ENCODE measurements at places on chromosomes 7 and 10.

DNA sequence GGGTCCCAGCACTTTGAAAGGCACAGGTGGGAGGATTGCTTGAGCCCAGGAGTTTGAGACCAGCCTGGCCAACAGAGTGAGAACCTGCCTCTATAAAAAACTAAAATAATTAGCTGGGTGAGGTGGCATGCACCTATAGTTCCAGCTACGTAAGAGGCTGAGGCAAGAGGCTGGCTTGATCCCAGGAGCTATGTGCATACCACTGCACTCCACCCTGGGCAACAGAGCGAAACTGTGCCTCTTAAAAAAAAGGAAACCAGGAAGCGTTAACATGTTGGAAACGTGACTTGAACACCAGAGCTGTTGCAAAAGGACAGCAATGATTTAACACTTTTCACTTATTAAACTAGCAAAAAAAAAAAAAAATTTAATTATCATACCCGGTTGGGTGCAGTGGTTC, 12.6 kb downstream of the BAZ1B start:
- no peak for DNase-seq

DNA sequence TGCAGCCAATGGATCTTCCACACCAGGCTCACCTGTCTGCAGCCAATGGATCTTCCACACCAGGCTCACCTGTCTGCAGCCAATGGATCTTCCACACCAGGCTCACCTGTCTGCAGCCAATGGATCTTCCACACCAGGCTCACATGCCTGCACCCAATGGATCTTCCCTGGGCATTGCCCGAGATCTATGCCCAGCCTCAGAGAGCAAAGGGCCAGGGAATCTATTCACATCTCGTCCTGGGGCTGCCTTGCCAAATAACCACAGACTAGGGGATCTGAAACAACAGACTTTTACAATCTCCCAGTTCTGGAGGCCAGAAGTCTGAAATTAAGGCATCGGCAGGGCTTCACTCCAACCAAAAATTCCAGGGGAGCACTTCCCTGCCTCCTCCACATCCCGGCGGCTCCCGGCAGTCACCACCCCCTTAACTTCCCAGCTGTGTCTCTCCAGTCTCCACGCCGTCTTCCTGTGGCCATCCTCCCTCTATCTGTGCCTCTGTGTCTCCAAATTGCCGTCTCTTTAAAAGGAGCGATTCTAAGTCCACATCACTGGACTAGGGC, 92.4 kb upstream of the PPP2R2D start:
- no peak for DNase-seq

DNA sequence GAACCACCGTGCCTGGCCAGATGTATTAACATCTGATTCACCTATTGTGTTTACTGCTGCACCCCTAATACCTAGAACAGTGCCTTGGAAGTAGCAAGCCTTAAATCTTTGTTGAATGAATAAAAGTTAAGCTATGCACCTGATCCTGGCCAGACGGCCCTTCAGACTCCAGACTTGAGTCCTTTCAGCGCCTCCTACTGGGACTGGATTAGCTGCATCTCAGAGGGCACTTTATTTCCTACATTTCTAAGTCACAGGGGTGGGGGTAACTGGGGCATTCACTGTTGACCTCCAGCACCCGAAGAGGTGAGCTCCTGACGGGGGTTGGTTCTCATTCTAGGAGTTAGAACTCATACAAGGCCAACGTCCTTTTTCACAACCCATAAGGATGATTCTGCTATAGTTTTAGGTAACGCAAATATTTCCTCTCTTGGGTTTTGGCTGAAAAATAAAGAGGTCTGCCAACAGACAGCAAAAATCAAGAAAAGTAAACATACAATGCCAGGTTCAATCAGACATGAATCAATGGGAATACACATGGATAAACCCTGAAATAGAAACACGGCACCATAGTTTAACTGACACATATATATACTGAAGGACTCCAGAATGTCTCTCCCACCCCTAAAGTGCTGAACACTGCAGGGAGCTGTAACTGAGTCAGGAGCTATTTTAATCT, 48.0 kb upstream of the DLG5 start:
- DNase-seq, result no peak

DNA sequence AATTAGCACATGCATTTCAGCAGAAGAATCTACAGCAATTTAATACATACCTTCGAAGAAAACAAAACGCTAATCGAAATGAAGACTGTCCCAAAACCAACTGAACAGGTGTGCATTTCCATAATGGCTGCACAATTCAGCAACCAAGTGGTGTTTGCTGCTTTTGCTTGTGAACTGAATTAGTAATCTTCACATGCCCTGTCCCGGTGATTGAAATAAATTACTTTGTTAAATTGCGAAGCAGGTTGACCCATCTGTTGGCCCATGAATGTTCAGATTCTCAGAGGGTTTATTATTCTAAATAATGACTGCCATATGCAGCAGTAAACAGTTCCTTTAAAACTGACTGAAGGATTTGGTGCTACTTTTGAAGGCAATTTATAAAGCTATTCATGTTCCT, 445.2 kb upstream of the NFE2L3 start:
- no peak for DNase-seq

GRCh38 chr7:78702770-78703169, 750.7 kb downstream of the MAGI2 start:
- DNase-seq, result no peak

DNA sequence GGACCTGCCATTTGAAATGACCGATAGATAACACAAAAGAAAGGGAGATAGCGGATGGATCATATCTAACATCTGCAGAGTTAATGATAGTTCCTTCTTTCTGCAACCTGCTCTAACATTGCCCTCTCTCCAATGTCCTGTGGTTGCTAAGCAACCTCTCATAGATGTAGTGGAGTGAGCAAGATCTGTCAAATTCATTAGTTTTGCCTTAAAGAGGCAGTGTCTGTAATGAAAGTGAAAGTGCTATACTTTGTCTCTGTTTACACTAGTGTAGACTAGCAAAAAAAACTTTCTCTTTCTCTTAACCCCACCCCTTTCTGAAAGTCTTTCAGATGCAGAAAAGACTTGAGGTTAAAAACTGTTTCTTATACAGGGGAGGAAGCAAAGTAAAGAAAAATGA, 1196.9 kb downstream of the SORCS3 start:
- DNase-seq, result no peak

GRCh38 chr7:123995617-123996326, 37.1 kb downstream of the TMEM229A start:
- DNase-seq, result no peak

GRCh38 chr10:17562614-17563013, 54.6 kb downstream of the HACD1 start:
- DNase-seq, result no peak

DNA sequence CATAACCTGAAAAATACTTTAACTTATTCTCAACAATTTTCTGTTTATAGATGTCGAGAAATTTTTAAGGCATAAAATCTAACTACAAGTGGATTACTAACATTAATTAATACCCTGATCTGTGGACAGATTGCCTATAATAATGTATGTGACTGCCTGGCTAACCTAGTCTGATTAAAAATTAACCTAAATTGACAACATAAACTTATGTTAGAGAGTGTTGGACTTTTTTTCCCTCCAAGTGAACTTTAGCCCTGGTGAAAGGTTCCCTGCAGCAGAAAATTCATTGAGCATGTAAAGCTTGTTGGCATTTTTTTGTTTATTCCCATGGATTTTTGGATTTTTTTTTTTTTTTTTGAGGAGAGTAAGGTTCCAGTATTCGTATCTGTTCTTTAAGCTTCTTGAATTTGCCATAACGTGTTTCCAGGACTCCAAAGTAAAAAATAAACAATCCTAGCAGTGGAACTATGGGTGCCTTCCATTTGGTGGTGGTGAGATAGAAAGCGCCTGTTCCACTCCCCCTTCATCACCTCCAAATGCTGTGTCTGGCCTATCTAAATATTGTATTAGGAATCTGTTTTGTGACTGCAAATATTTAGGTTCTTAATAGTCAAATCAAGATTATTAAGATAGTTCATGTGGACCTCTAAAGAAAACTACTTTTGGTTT, 36.1 kb downstream of the NET1 start:
- no peak for DNase-seq

DNA sequence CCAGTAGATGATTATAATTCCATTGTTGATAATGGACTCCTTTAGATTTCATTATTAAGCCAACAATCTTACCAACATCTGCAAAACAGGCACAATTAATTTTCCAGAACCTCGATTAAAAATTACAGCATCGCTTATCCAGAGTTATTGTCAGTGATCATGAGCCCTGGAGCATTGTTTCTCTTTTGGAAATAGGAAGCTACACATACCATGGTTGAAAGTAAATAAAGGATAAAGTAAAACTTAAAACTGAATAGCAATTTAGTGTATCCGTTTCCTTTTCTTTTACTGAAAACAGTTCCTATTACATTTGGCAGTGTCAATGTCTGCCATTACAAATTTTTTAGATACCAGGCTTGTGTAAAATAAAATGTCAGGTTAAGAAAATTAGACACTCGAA, 9.9 kb upstream of the HOXA2 start:
- no peak for DNase-seq

GRCh38 chr10:116713846-116714245, 28.5 kb downstream of the HSPA12A start:
- DNase-seq, result no peak

DNA sequence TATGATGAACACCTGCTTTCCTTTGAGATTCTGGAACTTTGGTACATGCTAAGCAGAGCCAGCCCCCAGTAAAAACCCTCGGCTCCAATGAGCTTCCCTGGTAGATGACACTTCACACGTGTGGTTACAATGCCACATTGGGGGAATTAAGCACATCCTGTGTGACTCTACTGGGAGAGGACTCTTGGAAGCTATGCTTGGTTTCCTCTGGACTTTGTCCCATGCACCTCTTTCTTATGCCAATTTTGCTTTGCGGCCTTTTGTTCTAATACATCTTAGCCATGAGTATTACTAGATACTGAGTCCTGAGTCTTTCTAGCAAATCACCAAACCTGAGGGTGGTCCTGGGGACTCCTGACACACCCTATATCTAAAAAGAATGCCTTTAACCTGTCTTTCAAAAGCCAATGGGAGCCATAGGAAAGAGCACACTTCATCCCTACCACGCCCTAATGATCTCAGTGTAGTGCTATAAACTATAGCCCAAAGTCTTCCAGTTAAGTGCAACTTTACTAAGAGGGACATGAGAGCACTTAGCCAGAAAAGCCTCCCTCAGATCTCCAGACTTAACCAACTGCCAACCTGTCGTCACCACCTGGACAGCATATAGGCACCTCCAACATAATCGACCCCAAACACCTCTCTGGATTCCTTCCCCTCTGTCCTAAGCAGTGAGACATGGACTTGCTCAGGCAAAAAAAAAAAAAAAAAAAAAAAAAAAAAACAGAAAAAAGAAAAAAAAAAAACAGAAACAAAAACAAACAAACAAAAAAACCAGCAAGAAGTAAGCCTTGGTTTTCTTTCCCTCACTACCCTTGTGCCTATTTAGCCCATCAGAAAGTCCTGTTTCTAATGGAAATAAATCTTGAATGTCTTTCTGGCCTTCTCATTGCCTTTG, 37.4 kb downstream of the CCDC6 start:
- DNase-seq, result no peak

DNA sequence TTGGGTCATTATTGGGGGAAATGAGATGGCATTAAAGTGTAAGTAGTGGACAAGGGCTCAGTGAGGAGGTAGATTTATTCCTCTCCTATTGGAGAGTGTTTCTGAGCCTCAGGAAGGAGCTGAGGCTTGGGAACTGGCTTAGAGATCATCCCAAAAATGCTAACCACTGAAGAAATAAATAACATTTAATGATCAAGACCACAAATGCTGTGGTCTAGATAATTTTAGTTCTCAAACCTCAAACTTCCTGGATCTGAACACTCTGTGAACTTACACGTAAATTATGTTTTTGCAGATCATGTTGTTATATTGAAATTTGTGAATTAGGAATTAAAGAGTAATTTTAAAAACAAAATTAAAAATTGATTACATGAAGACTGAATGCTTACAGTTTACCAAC, 27.3 kb downstream of the MDFIC start:
- no peak for DNase-seq

- DNase-seq, result no peak
Observed at GRCh38 chr10:60032723-60033122, 126.4 kb upstream of the CCDC6 start.

DNA sequence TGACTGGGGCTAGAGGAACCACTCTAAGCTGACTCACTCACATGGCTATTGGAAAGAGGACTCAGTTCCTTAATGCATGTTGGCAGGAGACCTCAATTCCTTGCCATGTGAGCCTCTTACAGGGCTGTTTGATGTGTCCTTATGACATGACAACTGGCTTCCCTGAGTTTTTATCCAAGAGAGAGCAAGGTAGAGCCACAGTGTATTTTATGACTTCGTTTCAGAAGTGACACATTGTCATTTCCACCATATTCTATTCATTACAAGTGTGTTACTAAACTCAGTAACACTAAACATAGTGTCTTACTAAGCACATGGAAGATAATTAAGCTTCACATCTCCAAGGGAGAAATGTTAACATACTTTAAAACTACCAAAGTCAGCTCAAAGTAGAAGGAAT, 98.2 kb downstream of the ZNF777 start:
- DNase-seq, result no peak

GRCh38 chr10:69742928-69743602, 58.6 kb upstream of the COL13A1 start:
- no peak for DNase-seq

GRCh38 chr7:69047151-69047754, 551.0 kb upstream of the AUTS2 start:
- no peak for DNase-seq

GRCh38 chr7:157634401-157635147, 297.8 kb downstream of the DNAJB6 start:
- DNase-seq, result no peak

GRCh38 chr7:137647905-137648565, 198.7 kb downstream of the DGKI start:
- no peak for DNase-seq

- no peak for DNase-seq
Observed at GRCh38 chr10:112382515-112383235, 8.8 kb downstream of the ACSL5 start.

DNA sequence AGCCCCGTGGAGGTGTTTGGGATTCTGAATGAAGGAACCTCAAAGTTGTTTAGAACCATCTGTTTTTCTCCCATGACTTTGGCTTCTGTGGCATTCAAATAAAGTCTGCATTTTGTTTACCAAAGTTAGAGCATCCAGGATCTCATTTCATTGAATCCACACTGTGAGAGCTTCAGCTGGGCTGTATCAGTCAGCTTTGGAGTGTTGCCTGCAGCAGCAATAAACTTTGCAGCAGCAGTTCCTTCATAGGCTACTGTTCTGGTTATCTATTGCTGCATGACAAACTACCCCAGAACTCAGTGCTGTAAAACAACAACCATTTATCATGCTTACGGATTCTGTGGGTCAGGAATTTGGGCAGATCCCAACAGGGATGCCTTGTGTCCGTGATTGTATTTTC, 1575.2 kb upstream of the LRRTM3 start:
- no peak for DNase-seq

- no peak for DNase-seq
Observed at GRCh38 chr10:26516540-26517101, 78.5 kb downstream of the APBB1IP start.

DNA sequence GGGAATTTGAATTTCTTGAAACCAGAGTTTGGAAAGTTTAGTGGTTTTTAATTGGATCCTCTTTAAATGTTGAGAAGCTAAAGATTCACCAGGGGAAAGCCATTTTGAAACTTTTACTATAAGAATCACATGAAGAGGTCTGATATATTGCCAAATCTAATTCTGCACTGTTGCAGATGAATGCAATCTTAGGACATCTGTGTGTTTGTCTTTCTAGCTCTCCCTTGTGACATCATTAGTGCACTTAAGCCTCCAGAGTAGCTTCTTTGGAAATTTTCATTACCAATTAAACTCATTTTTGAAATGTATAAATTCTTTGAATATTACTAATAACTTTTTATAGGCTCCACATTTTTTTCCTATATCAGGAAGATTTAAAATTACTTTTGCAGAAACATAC, 160.2 kb downstream of the BICC1 start:
- no peak for DNase-seq

Data from GOT3 (cell line).